ENCODE measurements at places on chromosomes 7 and 10. TPM values are rescaled to one million over a fixed set of nuclear protein-coding genes. Genes with fewer than 3 reads are reported as not detected.

GRCh38 chr10:35447693-35448407 is 111.5 kb downstream of the CCNY start:
- DNase-seq: peak; percentile 78

DNA sequence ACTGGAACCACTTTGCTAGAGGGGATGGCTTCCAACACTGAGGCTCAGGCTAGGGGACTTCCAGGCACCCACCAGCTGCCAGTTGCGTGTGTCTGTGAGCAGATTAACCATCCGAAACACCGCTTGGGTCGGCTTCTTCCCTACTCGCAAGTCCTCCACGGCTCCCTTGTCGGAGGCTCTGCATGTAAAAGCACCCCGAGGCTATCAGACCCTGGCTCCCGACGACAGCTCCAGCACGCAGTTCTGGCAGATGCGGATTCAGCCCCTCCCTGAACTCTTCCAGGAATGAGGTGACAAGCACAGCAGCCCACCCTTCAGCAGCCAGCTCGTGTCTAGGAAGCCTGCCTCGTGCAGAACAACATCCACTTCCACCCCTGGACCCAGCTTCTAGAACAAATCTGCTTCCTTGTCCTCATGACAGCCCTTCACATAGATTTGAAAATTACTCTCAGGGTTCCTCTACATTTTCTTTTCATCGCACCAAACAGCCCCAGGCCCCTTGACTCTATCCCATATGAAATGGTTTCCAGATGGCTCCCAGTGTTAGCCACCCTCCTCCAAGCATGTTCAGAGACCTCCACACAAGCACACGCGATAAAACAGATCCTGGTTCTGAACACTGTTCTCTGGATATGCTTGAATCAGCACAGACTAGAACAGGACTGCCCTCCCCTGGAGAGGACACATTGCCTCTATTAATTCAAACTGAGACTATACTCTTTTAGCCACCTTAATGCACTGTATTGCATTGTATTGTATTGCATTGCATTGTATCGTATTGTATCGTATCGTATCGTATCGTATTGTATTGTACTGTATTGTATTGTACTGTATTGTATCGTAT is 44.6 kb downstream of the SLIT1 start:
- no peak for DNase-seq

GRCh38 chr7:55247428-55247827 is 117.7 kb upstream of the LANCL2 start:
- DNase-seq: no peak

DNA sequence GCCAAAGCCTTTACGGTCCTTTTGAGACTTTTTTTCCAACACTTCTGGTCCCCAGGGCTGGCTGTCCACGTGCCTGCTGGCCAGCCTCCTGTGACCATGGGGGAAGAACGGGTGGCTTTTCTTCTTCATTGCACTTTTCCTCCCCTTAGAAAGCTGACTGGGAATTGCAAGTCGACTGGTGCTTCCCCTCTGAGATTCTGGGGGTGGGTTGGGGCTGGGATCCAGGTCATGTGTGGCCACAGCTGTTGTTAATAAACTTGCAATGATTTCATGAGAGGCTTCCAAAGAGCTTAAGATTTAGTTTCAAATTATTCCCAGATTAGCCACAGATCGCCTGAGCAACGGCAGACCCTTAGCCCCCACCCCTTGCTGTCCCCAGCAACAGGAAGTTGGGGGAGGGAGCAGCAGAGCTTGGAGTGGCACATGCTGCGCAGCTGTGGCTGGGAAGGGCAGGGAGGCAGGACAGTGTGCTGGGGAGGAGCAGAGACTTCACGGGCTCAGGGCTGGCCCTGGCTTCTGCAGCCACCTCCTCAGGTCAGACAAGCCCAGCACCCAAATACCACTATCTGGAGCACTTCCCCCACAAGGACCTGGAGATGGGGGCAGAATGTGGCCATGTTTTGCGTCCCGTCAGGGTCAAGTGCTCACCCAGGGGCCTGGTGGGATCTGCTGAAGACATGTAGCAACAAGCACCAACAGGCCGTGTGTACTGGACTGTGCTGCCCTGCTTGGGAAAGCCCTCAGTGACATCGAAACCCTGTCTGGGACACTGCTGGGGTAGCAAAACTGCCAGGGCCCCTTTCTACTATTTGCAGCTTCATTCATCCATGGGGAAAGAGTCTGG is 147.1 kb downstream of the RNF216 start:
- no peak for DNase-seq

DNA sequence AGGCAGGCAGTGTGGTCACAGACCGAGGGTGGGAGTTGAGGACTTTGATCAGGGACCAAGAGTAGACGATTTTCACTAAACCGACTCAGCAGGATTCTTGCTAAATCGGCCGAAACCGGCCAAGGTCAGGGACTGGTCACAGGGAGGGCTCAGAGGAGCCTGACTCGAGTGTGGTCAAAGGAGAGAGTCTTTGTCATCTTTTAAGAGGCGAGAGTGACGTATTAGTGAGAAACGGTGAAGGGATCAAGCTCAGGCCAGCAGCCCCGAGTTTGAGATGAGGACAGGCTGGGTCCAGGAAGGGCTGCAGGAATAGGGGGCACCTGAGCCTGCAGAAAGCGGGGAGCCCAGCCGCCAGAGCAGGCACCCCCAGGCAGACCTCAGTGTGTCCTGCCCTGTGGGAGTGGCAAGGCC is 41.6 kb upstream of the FAM20C start:
- no peak for DNase-seq

GRCh38 chr7:24709585-24710360 is 47.5 kb downstream of the GSDME start:
- DNase-seq: no peak

- DNase-seq: no peak
Measured at GRCh38 chr10:73743327-73743904, 756 bp upstream of the SEC24C start.

DNA sequence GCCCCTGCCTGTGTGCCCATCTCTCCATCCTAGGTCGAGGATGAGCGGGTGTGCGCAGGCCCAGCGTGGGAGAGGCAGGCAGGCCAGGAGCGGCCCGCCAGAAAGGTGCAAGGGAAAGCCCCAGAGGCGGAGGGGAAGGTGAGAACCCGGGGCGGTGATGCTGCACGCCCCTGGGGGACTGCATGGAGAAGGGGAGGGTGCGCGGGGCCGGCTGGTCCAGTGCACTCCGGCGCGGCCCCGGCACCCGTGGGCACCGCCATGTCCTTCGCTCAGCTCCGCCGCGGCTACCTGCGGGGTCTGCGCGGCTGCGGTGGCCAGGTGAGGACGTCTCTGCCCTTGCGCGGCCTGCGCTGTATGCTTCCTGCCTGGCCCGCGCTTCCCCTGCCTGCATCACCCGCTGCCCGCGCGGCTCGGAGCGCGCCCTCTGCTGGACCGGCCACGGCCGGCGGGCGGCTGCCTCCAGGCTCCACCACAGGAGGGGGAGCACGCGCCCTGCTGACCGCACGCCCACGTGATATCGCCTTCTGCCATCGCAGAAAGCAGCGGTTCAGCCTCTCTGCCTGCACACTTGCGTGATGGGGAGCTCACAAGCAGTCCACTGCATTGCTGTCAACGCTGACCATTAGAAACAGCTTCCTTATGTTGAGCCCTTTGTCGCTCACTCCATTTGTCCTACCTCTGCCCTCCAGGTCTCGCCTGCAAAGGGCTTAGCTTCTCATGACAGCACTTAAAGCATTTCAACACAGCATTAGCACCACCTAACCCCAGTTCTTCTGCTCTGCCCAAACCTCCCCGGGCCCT is 73.9 kb downstream of the CXCL12 start:
- no peak for DNase-seq

GRCh38 chr7:121540138-121540537 is 144.0 kb upstream of the FAM3C start:
- no peak for DNase-seq

GRCh38 chr7:18305866-18306265 is 189.7 kb upstream of the HDAC9 start:
- no peak for DNase-seq

DNA sequence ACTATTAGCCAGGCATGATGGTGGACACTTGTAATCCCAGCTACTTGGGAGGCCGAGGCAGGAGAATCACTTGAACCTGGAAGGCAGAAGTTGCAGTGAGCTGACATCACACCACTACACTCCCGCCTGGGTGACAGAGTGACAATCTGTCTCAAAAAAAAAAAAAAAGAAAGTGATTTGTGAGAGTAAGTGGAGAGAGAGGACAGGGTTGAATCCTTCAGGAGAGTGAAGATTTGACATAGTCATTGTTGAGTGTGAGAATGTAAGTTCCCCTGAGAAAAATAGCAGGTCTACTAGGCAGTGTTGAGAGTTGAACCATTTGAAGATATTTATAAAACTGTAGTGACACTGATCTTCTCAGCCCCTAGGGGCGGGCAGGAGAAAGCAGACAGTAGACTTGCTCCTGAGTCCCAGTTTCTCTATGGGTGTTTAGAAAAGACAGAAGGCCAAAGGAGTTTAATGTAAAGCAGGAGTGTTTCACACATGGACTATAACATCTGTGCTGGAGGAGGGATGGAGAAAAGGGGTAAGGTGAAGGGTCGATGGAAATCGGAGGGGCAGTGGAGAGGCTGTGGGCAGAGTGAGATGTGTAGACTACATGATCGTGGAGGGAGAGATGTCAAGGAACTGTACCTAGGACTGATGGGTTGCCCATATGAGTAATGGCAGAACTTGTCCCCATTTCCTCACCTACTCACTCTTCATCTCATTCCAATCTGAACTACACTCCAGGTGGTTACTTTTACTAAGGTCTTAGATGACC is 13.7 kb upstream of the LAMB4 start:
- no peak for DNase-seq

DNA sequence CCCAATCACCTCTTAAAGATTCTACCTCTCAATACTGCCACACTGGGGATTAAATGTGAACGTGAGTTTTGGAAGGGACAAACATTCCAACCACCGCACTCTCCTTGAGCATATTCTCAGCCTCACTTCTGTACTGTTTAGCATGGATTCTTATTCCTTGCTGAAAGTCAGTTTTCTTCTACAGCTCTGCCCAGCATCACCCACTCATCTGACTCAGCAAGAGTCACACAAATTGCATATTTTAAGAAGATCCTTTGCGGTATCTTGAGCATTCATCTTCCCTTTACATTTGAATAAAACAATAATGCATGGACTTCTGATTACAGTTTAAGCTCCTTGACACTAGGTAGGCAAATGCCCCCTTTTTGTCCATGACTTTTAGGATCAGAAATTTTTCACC is 251.6 kb upstream of the MKLN1 start:
- peak; percentile 32 for DNase-seq

DNA sequence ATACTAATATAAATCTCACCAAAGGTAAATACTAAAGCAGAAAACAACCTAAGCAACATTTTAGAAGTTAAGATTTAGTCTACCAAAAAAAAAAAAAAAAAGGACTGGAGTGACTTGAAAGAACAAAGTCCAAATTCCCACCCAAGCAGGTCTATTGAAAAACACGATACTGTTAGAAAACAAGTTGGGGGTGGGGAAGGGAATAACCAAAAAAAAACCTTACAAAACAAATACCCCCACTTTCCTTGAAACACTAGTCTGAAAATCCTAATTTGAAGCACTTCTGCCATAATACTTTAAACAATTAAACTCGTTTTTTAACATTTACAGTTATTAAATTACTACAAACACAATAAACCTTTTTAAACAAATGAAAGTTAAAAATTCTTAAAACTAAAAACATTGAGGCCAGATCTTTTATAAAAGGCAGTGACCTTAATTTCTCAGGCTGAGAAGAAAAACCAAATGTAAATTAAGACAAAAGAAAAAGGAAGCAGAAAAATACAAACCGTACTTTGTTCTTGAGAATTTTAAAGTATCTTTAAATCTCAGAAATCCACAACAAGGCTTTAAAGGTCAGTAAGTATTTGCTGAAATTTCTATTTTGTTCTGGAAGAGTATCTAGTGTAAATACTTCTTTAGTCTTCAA is 135.1 kb downstream of the NRBF2 start:
- DNase-seq: peak; percentile 42

DNA sequence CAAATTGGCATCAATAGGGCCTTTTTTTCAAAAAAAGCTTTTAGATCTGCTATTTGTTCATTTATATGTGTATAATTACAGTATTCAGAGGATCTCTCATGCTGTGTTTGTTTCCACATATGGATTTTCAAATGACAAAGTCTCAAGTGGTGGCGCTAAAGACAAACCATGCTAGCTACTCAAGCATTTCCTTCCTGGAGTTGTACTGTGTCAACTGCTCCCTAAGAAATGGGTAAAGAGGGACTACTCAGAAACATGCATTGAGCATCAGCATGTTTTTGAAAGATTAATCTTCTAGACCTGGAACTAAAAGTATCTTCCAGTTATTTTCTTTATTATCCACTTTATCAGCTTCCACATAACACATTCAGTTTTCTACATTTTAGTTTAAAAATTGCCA is 12.7 kb downstream of the CNTNAP2 start:
- DNase-seq: no peak

- no peak for DNase-seq
Measured at GRCh38 chr10:4763960-4764428, 62.0 kb upstream of the AKR1E2 start.

Gene LRMDA
- total RNA-seq: not detected

Gene C10orf62
- 0.26 TPM for total RNA-seq

Gene ADCYAP1R1
- total RNA-seq: not detected

Gene TMEM176B
- total RNA-seq: not detected

Gene ANKRD16
- total RNA-seq: 9.9 TPM

Gene ENKUR
- 0.33 TPM for total RNA-seq

Gene CPA1
- total RNA-seq: not detected

Gene AKR1D1
- not detected for total RNA-seq

Gene AKR1C3
- total RNA-seq: 22.9 TPM

Gene RTKN2
- total RNA-seq: 1.6 TPM

Gene TEX36
- not detected for total RNA-seq

Gene GRID2IP
- total RNA-seq: not detected

Gene SFXN4
- total RNA-seq: 33.2 TPM
